ENCODE measurements at places on chromosomes 6 and 20. TPM values are rescaled to one million over a fixed set of nuclear protein-coding genes. Genes with fewer than 3 reads are reported as not detected.

DNA sequence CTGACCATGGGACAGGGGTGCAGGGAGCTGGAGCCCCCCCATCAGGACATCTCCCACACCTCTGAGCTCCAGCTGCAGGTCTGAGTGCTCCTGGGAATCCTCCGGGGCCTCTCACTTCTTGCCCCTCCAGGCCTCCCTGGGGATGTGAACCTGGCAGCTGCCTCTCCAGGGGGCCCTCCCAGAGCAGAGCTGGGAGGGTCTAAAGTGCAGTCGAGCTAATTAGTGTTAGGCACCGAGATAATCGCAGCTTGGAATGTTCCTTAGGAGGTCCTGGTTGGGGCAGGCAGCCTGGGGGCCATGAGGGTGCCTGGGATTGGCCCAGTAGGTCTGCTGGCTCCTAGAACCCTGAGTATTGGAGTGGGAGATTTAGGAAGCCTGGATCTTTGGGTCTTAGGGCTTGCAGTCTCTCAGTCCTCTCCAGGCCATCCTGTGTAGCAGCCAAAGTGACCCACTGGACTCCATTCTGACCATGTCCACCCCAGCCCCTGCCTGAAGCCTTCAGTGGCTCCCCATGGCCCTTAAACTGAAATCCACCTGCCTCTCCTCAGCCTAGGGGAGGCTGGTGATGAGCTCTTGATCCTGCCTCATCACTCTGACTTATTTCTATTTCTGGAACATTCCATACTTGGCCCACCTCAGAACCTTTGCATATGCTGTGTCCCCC, 26.0 kb downstream of the CEBPB start:
- peaks cover 4% of the 10 kb centered on the region for H3K27me3 ChIP-seq
- peaks cover 10% of the 10 kb centered on the region for H3K4me1 ChIP-seq
- H3K4me3 ChIP-seq, result no peak overlapping the region
- no peak overlapping the region for H3K27ac ChIP-seq
- peaks cover 3% of the 10 kb centered on the region for H3K36me3 ChIP-seq

GRCh38 chr6:133983099-133983939, 30.3 kb downstream of the TBPL1 start:
- no peak overlapping the region for H3K27ac ChIP-seq
- no peaks in the 10 kb centered on the region for H3K27me3 ChIP-seq
- no peak for DNase-seq
- no peak overlapping the region for H3K4me3 ChIP-seq

GRCh38 chr20:39489986-39490560, 527.9 kb downstream of the DHX35 start:
- no peaks in the 10 kb centered on the region for H3K36me3 ChIP-seq
- H3K27me3 ChIP-seq, result peaks cover 12% of the 10 kb centered on the region
- H3K27ac ChIP-seq, result no peak overlapping the region
- H3K4me1 ChIP-seq, result no peaks in the 10 kb centered on the region
- H3K4me3 ChIP-seq, result no peak overlapping the region

DNA sequence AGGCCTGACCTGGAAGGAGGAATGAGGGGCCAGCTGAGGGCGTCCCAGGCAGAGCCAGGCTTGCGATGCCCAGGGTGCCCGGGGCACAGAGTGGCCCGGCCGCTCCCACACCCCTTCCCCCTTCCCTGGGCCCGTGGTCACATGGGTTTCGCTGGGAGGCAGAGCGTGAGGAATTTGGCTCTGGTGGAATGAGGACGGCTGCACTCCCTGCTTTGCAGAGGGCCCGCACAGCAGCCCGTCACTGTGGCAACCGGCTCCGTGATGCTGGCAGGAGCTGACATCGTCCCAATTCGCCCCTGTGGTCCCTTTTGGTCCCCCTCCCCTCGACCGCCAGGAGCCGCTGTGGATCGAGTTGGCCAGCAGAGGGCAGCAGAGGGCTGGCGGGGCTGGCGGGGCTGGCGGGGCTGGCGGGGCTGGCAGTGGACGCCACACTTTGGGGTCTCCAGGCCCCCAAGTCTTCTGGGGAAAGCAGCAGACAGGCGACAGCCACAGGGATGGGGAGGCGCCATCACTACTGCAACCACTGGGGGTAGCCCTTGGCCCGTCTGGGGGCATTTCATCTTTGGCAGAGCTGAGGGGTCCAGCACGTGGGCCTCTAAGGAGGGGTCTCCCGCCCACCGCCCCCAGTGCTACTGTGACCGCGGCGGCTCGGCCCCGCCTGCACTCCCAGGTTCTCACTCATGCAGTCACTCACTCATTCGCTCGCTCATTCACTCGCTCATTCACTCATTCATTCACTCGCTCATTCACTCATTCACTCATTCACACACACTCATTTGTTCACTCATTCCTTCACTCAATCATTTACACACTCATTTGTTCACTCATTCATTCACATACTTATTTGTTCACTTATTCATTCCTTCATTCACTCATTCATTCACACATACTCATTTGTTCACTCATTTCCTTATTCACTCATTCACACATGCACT, 49.7 kb upstream of the BHLHE23 start:
- DNase-seq, result peak; percentile 46
- H3K4me1 ChIP-seq, result no peaks in the 10 kb centered on the region
- no peak overlapping the region for H3K27ac ChIP-seq
- H3K27me3 ChIP-seq, result peaks cover 24% of the 10 kb centered on the region
- H3K4me3 ChIP-seq, result no peak overlapping the region

- H3K4me1 ChIP-seq, result peaks cover 17% of the 10 kb centered on the region
- H3K27ac ChIP-seq, result no peak overlapping the region
- DNase-seq, result no peak
- no peaks in the 10 kb centered on the region for H3K36me3 ChIP-seq
- H3K4me3 ChIP-seq, result no peak overlapping the region
These were observed 9.9 kb downstream of the CYP21A2 start for GRCh38 chr6:32047855-32048766.

- H3K36me3 ChIP-seq, result no peaks in the 10 kb centered on the region
- peaks cover 8% of the 10 kb centered on the region for H3K27me3 ChIP-seq
- H3K4me3 ChIP-seq, result no peak overlapping the region
- DNase-seq, result no peak
These were observed 159.2 kb downstream of the RPS12 start for GRCh38 chr6:132973514-132973993.

DNA sequence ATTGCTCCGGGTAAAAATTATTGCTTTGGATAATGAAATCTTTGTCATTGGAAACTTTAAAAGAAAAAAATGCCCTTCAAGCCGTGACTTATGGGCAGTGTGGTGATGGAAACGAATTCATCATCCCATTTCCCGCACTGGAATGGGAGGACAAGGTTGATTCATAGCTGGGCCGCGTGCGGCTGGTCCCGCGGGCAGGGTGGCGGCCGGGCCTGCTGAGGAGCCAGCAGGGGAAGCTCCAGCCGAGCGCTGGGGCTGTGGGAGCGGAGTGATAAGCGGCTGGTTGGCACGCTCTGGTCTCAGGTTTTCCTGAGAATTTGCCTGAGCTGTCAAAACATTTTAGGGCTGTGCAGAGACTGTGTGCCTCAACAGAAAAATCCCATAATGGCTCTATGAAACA, 351.7 kb downstream of the CDC5L start:
- H3K4me1 ChIP-seq, result peaks cover 19% of the 10 kb centered on the region
- no peak for DNase-seq
- no peak overlapping the region for H3K27ac ChIP-seq
- peaks cover 7% of the 10 kb centered on the region for H3K27me3 ChIP-seq
- H3K36me3 ChIP-seq, result no peaks in the 10 kb centered on the region

GRCh38 chr6:27679308-27679963, 206.5 kb upstream of the ZNF184 start:
- peaks cover 29% of the 10 kb centered on the region for H3K27me3 ChIP-seq
- peak overlapping the region; percentile 74 for H3K4me3 ChIP-seq
- H3K4me1 ChIP-seq, result peaks cover 29% of the 10 kb centered on the region
- DNase-seq, result no peak
- peak overlapping the region; percentile 30 for H3K27ac ChIP-seq

DNA sequence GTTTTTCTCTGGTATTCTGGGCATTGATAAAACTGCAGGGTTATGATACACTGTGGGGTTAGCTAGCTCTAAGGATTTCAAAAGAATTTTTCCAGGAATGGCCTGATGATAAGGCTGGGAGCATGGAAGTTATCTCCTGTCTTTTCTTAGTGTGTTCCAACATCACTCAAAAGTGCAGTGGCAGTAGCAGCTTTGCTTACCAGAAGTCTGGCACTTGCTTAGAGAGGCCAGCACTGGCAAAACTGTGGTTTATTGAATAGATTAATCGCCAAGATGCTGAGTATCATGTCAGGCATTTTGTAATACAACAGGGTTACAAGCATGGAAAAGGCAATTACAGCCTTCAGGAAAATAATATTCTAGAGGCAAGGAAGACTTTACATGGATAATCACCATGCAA, 719.5 kb upstream of the GJE1 start:
- no peaks in the 10 kb centered on the region for H3K27me3 ChIP-seq
- H3K27ac ChIP-seq, result no peak overlapping the region
- H3K4me3 ChIP-seq, result no peak overlapping the region

The NKAPL gene
- not detected for total RNA-seq

The GHRH gene
- total RNA-seq, result not detected

The HAO1 gene
- total RNA-seq, result not detected

The SOBP gene
- total RNA-seq, result 9.8 TPM

The MAP3K5 gene
- total RNA-seq, result 5.1 TPM

Data from chondrocyte (in vitro differentiated cells).